ENCODE measurements at places on chromosomes 11 and 22.

GRCh38 chr11:46382646-46383403 is 1.4 kb downstream of the MDK start:
- DNase-seq: peak; percentile 45

- DNase-seq: no peak
These were observed 1.6 kb downstream of the GTPBP1 start for GRCh38 chr22:38707346-38707745.

DNA sequence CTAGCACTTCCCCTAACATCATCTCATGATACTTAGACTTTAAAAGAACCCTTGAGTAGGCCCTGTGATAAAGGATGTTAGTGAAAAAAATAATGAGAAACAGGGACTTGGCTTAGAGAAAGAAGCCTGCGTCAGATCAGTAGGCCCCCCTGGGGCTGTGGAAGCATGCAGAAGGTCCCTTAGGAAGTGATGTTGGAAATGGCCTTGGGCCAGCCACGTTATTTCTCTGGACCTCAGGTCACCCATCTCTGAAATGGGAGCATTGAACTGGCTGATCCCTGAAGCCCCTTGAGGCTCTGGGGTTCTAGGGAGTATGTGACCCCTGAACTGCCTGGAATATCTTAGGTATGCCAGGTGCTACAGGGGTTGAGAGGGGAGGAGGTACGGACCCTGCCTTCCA is 40.2 kb downstream of the MCM5 start:
- DNase-seq: no peak

DNA sequence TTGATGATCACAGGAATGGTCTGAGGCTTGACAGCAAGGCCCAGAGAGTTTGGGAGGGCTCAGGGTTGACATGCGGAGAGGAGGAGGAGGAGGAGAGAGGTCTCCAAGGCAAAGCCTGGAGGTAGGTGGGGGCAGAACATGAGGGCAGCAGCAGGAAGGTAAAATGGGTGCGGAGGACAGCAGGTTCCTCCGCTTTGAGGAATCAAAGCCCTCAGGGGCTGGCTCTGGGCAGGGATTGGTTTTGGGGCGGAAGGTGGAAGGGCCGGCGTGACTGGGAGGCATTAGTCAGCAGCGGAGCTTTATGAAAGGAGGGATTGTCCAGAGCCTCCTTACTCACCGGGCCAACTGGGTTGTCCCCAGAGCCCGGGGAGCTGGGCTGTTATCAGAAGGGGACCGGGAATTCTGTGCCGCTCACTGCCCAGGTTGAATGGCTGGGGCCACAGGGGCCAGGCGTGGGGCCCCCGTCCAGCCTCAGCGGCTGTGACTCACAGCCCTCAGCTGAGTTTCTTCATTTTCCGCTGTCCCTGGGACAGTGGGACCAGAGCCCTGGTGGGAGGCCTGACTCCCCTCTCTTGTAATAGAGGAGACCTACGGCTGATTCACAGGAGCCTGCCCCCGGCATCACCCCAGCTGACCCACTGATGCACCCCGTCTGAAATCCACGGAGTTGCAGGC is 36.2 kb downstream of the LIF start:
- DNase-seq: no peak

DNA sequence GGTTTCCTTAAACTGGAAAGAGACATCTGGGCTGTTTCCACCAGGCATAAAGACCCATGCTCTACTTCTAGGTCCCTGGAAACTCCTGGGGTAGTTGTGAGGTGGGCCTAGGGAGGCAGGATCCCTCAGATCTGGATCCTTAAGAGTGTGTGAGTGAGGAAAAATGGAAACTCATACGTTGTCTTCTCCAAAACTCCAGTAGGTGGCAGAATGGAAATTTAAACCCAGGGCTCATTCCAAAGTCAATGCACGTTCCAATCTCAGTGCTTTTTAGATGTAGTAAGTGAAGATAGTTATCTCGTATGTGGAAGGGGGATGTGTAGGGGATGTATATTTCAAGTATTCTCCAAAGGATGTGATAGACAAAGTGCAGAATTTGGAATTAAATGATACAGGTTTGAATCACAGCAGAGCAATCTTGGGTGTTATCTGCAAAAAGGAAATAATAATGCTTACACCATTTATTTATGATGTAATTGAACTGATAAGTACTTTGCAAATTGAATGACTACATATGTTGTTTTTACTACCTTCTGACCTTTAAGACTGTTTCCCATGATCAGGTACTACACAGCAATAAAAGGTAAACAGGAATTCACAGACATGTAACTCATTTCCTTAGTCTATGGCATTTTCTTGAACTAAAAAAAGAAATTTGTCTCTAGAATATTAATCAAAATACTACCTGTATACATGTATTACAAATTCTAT is 13.1 kb upstream of the MMP1 start:
- no peak for DNase-seq

DNA sequence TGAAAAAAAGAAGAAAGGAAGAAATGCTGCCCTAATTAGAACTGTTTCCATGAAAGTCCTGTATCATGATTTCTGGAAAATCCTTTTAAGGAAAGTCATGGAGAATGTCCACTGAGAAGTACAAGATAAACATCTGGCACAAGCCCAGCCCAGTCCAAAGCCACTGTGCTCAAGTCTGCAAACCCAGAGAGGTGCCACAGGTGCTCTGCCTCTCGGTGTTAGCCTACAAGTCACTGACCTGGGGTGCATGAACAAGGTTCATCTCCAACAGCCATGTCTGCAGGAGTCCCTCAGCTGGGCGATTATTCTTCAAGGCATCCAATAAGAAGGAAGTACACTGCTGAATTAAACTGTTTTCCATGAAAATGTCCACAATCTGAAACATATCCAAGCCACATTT is 51.1 kb upstream of the SLC25A1 start:
- no peak for DNase-seq

DNA sequence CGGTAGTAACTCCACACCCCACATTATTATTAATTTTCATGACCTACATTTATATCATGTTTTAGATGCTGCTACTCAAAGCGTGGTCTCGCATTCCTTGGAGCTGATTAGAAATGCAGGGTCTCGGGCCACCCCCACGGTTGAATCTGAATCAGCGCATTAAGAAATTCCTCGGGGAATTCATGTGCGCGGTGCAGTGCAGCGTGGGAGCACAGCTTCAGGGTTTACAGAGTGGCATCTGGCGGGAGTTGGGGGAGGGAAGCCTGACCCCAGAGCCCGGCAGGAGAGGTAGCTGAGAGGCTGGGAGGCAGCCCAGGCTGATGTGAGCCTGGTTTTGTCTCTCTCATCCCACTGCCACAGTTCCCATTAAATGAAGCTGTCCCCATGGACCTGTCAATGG is 48.1 kb upstream of the DAGLA start:
- DNase-seq: no peak

GRCh38 chr22:33726294-33726734 is 194.0 kb downstream of the LARGE1 start:
- DNase-seq: no peak

GRCh38 chr11:105152560-105152959 is 13.0 kb upstream of the CARD18 start:
- DNase-seq: no peak

DNA sequence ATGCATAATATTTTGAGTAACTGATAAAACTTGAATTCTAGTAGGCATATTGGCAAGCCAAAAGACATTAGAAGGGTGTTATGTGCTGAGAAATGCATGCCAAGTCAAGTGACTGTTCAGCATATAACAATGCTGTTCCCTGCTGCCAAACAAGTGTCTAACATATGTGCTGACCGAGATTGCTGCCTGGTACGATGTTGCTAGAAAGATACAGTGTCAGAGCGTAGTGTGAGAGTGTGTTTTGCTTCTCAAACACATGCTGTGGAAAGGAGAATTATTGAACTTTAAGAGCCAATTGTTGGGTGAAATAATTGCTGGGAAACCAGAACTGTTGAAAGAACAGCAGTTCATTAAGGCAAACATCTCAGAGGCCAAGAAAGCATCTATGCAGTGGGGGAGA is 71.3 kb upstream of the GRIA4 start:
- no peak for DNase-seq

- no peak for DNase-seq
These were observed 80.6 kb upstream of the SYT13 start for GRCh38 chr11:45366619-45367190.

DNA sequence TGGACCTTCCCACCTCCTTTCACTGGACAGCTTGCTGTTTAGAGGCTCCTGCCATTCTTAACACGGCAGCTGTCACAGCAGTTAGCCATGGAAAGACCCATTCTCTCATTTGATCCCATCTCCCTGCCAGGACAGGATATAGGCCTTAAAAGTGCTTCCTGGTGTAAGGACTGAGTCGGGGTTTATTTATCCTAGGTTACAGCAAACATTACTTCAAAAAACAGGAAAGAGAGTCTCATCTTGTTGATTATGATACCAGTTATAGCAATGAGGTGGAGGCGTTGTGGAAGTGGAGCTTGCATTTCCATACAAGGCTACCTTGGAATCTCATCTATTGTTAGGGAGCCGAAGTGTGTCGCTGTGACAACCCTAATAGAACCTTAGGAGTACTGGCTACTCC is 17.4 kb upstream of the ETS1 start:
- DNase-seq: no peak

DNA sequence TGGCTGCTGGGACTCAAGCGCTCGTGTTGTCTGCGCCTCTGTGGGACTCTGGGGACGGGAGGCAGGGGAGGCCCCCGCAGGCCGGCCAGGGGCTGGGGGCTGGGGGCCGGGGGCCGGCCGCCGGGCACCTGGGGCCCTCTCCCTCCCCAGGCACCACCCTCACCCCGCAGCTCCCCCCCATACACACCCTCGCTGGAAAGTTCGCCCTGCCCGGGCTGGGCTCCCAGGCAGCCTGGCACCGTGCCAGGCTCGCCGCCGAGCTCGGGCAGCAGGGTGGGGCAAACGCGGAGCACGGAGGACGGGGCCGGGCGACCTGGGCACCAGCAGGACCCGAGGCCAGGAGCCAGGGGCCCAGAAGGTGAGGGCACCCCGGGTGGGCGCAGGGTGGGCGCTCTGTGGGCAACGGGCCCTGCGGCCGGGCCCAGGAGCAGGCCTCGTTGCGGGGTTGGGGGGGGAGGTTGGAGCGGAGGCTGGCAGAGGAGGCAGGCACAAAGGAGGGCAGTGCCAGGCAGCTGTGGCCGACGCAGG is 76.7 kb upstream of the WNT7B start:
- DNase-seq: no peak

- DNase-seq: peak; percentile 42
These were observed 57.6 kb downstream of the SYN3 start for GRCh38 chr22:33000342-33001280.

GRCh38 chr11:35090125-35090524 is 48.8 kb upstream of the CD44 start:
- DNase-seq: no peak

DNA sequence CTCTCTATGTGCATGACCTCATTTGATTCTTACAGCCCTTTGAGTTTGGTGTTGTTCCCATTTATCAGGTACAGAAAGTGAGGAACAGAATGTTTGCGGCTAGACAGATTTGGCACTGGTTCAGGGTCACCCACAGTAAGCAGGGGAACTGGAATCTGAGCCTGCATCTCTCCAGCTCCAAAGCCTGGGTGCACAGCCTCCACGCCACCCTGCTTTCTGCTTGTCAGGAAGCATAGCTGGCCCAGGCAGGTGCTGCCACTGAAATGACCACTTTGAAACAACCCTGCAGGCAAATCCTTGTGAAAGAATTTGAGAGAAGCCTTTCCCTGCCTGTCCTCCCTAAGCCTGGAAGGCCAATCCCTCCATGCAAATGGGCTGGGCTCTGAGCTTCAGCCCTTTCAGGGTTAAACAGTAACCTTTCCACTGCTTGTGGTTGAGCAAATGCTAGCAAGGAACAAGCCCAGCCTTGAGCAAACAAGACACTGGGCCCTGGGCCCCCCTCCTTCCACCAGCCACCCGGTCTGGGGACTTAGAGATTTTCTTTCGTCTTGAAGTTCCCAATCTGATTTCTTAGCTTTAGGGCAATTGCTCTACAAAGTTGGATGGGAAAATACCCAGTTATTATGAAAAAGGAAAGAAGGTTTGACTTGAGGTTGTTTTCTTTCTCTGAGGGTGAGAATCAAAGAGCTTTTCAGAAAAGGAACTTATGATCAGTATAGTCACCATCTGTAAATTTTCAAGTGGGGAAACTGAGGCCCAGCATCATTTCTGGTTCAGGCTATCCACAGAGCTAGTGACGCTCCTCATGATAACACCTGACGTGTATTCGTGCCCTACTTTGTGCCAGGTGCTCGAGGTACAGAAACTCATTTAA is 19.4 kb downstream of the EHF start:
- DNase-seq: peak; percentile 97

DNA sequence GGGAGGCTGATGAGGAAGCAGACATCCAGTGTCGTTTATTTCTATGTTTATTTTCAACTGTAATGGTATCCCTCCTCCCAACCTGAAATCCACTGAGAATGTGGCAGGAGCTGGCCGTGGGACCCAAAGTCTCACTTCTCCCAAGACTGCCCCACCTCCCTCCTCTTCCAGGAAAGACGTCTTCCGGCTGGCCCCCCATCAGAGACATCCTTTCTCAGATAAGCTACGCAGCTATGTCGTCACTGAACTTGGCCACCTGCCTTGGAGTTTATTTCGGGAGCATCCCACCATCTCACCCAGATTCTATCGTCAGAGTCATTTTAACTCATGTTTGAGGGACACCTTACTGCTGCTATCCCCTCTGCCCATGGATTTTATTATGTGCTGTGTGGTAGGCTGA is 13.9 kb downstream of the TMEM184B start:
- no peak for DNase-seq

GRCh38 chr22:18024276-18024939 is at the start of gene MICAL3:
MICAL3 (minus strand) TSS chr22:18024561; CDS start chr22:17906812, 117,749 bp downstream.
- peak; percentile 80 for DNase-seq

DNA sequence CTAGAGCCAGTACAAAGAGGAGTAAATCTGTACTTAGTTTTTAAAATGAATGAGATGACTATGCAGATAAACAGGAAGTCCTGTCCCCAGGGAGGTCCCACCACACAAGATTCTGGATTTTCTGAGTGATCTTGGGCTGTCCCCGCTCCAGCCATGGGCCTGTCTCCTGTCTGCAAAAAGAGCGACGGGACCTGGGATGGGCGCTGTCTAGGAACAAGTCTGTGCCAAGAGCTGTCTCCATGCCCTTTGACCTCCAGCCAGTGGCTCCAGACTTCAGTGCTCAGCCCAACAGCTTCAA is 6.0 kb downstream of the CSNK1E start:
- DNase-seq: no peak

GRCh38 chr11:111731821-111732220 is 34.4 kb downstream of the PPP2R1B start:
- DNase-seq: no peak

GRCh38 chr11:112057170-112057569 is 16.6 kb downstream of the PIH1D2 start:
- DNase-seq: no peak

DNA sequence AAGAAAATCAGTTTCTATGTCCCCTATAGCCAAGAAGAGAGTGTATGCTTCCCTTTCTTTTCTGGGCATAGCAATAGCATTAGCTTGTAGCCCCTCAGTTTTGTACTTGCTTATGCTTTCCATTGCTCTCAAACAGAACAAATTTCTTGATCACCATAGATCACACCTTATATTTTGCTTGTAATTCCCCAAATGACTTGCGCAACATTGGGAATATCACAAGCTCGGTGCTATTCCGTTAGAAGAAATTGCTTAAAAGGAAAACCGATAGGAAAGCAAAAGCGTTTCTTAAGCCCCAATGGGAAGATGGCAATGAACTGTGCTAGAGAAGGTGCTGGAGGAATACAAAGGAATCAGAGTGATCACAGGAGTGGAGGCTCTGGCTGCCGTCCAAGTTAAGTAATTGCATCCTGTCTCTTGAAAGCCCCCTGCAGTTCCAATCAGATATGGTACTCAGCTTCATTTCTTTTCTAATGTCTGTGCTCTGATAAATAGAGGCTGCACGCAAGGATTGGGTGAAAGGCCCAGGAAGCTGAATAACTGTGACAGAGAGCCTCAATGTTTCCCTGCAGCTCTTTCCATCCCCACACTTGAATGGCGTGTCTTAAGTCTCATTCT is 182.1 kb upstream of the KIRREL3 start:
- no peak for DNase-seq

- DNase-seq: peak; percentile 66
These were observed 705 bp downstream of the CLDN5 start for GRCh38 chr22:19523240-19524169.

Measured in NCI-H526 (cell line).